ENCODE measurements at places on chromosomes 11 and 22. TPM values are rescaled to one million over a fixed set of nuclear protein-coding genes. Genes with fewer than 3 reads are reported as not detected.

The KMT5B gene
- 16.9 TPM for total RNA-seq

The SYT13 gene
- not detected for total RNA-seq

The PKP3 gene
- 0.18 TPM for total RNA-seq

The SEPTIN3 gene
- 0.36 TPM for total RNA-seq

The IFITM10 gene
- 0.07 TPM for total RNA-seq

The FAM83F gene
- total RNA-seq, result 1.5 TPM

The TYR gene
- total RNA-seq, result not detected

The SLC29A2 gene
- total RNA-seq, result 11.8 TPM

All from activated CD8-positive, alpha-beta T cell treated with anti-CD3 and anti-CD28 coated beads for 36 hours (primary cell).